ENCODE measurements at places on chromosomes 2 and 18.

DNA sequence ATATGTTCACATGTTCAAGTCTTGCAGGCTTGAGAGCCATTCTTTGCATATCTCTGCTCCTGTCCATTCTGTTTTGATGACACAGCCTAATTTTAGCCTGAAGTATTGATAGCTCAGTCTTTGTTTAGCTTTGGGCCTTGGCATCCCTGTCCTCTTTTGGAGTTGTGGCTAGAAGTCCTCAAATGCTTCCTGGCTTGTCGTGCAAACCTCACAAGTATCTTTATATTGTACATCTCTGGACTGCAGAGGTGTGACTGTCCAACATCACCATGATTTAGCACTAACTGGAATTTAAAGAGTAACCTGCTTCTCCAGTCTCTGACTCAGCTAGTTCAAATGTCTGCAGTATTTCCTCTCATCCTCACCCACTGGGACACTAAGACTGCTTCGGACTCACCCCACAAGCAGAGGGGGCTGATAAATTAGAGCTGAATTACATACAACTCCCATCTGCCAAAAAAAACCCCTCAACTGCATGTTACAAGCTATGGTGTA lies 11.7 kb downstream of the PFN4 start:
- no peak for DNase-seq

DNA sequence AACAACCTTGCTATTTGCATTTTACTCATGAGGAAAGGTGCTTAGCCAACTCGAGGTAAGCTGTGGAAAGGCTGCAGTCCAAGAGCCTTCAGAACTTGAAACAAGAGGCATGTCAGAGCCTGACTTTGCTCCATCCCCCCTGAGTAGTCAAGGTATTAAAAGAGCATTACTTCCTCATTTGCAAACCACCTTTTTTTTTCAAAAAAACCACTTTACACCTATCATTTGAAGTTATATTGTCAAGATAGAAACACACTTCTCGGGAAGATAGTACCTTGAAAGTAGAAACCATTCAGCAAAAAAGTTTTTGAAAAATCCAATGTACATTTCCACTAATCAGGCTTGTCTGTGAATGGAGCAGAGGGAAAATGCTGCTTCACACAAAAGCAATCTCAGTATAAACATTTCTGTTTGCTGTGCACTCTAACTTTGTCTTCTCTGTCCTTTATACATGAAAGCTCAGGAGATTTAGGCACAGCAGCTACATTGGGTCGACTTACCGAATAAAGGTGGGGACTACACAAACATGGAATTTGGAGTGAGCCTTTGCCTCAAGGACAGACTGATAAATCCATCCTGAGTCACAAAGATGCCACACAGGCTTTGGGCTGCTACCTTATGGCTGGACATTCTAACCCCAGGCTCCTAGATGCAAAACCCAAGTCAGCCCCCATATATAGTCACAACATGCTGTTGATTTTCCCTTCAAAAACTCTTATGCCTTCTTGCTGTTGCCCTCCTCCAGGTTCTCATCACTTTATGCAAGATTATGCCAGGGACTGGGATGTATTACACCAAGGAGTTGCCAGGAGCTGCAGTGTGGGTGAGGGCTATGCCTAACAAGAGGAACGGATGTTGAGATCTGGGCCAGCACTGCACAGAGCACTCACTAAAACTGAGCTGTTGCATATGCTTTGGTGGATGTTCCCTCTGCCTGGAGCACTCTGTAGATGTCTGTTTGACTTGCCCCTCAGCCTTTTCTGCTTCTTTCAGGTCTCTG lies 41.4 kb upstream of the EML4 start:
- DNase-seq: peak; percentile 70

DNA sequence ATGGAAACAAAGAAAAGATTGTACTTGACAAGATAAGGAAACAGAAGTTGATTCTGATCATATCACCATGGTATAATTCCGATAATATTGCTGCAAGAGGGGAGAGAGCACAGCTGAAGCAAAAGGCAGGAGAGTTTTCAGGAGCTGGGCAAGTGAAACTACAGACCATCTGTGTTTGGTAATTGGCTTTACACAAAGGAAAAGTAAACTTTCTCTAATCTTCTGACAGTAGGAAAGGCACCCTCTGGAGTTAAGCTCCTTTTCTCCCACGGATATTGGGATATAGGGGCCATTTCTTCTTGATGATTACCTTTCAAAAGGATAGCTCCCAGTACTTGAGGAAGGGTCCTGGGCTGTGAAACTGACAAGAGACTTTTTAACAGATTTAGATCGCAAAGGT lies 29.9 kb upstream of the REG3A start:
- no peak for DNase-seq

DNA sequence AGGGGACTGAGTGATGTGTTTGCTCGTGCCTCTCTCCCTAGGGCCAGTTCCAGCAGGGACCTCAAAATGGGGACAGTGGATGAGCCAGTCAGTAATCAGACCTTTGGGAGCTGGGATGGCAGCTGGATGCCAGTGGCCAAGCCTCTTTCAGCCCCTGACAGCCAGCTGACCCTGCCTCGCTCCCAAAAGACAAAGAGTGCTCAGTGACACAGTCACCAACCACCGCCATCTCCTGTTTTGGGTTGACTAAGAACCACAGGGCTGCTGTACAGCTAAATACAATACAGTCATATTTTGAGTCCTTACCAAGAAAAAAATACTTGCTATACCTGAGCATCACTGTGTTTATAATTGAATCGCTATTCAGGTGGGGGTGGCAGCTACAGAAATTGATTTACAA lies 75.7 kb downstream of the POU3F3 start:
- DNase-seq: no peak

- no peak for DNase-seq
Measured at GRCh38 chr2:61109291-61109690, 43.6 kb downstream of the SANBR start.

DNA sequence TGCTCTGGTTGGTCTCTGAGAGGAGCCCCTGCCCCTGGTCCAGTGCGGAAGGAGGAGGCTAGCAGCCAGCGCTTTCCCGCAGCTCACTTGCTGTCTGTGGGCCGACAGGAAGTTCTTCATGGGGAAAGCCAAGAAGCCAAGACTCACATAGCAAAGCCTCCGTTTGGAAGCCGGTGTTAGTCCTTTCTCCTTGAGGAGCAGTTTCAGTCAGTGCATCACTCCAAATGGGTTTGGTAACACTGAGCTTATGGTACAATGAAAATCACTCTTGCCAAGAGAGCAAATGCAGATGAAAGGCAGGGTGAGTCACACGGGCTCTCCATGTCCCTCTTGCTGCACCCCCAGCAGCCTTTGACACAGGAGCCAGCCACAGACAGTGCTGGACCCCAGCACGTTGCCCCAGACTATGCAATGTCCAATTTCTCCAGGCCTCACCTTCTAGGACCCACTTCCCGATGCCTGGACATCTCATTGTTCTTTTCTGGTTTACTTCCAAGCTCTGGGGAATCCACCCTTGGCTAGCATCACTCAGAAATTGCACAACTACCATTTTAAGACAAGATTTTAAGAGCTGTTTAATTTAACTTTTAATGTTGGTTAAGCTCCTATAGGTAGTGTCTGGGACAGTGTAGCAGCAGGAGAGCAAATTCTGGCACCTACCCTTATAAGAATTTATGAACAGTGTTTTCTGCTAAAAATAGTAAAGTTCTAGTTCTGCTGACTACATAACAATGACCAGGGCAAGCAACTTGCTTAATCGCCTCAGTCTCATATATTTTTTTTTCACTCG lies 174.9 kb downstream of the ASB1 start:
- DNase-seq: no peak

DNA sequence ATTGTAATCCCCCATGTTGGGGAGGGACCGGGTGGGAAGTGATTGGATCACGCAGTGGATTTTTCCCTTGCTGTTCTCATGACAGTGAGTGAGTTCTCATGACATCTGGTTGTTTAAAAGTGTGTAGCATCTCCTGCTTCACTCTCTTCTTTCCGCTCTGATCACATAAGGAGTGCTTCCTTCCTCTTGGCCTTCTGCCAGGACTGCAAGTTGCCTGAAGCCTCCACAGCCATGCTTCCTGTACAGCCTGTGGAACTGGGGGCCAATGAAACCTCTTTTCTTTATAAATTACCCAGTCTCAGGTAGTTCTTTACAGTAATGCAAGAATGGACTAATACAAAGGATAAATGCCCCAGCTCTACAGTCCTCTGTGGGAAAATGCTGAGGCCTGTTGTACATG lies 437.5 kb upstream of the NXPH2 start:
- DNase-seq: no peak

- DNase-seq: no peak
Measured at GRCh38 chr18:59266886-59267502, 6.3 kb downstream of the RAX start.

- DNase-seq: no peak
Measured at GRCh38 chr2:177545981-177546585, 153.5 kb downstream of the AGPS start.

DNA sequence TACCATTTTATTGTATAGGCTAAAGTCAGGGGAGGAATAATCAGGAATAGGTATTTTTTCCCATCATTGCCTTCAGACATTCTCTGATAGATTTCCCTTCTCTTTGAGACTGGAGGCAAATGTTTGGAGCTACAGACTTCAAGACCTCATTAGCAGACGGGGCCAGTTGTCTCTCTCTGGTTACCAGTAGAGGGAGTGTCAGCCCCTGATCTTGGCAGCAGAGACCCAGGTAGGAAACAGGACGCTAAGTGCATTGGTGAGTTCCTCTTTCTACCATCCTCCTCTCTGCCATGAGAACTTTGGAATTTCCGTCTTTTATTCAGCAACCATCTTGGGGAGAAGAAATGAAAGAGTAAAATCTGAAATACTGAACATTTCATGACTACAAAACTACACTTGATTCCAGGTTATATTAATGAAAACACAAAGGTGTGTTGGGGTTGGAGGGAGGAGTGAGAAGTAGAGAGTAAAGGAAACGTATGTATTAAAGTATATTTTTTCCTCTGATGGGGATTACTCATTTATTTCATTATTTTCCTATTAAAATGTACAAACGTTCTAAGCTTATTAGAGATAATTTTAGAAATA lies 186.2 kb upstream of the GCFC2 start:
- DNase-seq: no peak

GRCh38 chr18:22494771-22495170 lies 77.1 kb upstream of the CTAGE1 start:
- DNase-seq: no peak

- DNase-seq: no peak
Measured at GRCh38 chr2:128166746-128167353, 75.8 kb downstream of the UGGT1 start.

DNA sequence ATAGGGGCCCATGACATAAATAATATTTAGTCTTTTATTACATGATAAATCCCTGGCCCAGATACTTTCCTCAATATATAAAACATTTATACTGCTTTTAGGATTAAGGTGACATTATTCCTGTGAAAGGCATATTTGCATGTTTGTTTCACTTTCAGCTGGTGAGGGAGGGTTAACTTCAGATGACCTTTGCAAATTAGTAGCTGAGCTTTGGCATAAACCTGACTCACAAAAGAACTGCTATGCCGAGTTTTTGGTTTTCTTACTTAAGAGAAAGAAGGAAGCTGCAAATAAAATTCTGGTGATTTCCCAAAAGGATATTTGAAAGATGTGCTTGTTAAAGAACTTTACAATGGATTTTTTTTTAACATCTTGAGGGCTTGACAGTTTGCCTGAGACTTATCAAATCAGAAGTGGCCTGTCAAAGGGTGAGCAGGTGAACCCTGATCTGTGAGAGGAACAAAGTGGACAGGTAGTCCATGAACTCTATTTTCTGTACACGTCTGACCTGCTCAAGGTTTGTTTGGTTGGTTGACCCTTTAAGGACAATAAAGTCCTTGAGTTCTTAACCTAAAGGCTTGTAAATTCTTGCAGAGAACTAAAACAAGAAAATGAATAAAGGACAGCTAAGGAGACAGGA lies 93.5 kb downstream of the FAM124B start:
- no peak for DNase-seq

GRCh38 chr2:143974262-143974661 lies 545.7 kb downstream of the ZEB2 start:
- DNase-seq: no peak

DNA sequence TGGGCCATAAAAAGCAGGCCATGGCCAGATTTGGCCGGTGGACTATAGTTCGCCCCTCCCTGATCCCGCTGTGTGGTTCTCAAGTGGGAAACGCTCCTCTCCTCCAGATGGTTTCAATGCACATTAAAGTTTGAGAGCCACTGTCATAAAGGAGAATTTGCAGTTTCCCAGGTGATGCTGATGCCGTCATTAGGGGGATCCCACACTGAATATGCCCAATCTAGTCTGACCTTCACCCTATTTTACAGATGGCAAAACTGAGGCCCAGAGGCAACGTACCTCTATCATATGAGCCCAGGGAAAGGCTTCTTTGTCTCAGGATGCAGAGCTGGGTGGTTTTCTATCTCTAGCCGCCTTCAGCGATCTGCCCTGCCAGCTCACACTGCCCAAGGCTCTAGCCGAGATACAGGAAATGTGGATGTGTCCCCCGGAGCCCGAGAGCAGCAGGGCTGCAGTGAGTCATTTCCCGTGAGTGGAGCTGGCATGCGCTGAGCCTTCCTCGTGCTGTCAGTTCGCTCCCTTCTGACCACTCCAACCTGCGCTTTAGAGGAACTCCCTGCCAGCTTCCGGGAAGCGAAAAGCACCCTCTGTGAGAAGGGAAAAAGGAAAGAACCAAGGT lies 116.2 kb downstream of the SMAD7 start:
- peak; percentile 90 for DNase-seq

DNA sequence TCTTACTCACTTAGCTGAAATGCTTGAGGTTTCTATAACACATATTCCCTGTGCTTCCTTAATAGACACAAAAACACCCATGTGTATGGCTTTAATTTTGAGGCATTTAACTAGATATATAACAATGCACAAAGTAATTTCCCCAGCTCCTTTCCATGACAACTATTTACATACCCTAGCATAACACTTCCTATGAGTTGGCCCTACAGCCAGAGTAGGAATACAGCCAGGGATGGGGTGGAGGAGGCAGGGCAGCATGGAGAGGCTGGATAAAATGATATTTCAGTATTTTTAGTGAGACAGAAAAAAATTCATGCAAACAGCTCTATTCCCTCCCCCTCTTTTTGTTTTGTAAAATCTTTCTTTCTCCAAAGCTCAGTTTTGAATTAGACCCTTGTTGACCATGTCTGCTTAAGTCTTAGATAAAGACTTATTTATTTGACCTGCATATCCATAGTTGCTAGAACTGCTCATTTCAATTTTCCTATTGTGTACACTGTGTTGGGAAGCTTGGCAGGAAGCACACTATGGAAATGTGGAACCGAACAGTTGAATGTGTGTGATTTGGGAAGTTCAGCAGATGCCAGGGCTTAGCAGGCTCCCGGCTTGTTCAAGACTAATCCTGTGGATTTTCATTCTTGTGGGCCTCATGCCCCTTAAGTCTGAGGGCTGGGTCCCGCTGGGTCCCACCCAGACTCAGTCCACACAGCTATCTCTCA lies 11.2 kb upstream of the B3GNT2 start:
- no peak for DNase-seq

DNA sequence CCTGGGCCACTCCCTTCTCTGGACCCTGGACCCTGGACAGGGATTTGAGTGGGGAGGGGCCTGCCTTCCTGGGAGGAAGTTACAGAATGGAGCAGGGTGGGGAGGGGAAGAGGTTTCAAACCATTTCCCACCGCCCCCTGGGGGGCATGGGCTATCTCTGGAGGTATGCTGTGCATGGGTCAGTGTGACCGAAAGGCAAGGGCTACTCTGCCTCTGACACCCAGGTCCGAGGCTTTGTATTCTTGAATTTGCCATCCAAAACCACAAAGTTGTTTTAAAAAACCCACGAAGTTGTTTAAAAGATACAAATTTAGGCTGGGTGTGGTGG lies 46.9 kb downstream of the GORASP2 start:
- DNase-seq: no peak

- peak; percentile 52 for DNase-seq
Measured at GRCh38 chr2:112627060-112628040, 18.4 kb upstream of the SLC20A1 start.

- no peak for DNase-seq
Measured at GRCh38 chr2:185441486-185442005, 297.1 kb upstream of the FSIP2 start.

Measured in CD4-positive, alpha-beta T cell treated with Interferon alpha-2 for 1 hour (primary cell).